ENCODE measurements at places on chromosomes 5 and 9. TPM values are rescaled to one million over a fixed set of nuclear protein-coding genes. Genes with fewer than 3 reads are reported as not detected.

The RIOK2 gene
- 11.6 TPM for total RNA-seq

The TRIM36 gene
- total RNA-seq = 0.74 TPM

The MEF2C gene
- 11.1 TPM for total RNA-seq

The SLC34A1 gene
- 3.4 TPM for total RNA-seq

The FBXO10 gene
- total RNA-seq = 3.7 TPM

The RNF14 gene
- total RNA-seq = 34.8 TPM

The C5orf46 gene
- 0.84 TPM for total RNA-seq

The DNAH5 gene
- total RNA-seq = 16.2 TPM

The CCDC192 gene
- total RNA-seq = not detected

The AQP3 gene
- total RNA-seq = 90.9 TPM

The EMB gene
- 0.88 TPM for total RNA-seq

The DOCK8 gene
- 5.8 TPM for total RNA-seq

The MAT2B gene
- 28.5 TPM for total RNA-seq

The FBXO38 gene
- total RNA-seq = 23.4 TPM

The GRM6 gene
- 0.05 TPM for total RNA-seq

The NKD2 gene
- total RNA-seq = 0.99 TPM

The HSPA5 gene
- total RNA-seq = 240 TPM

The ARAP3 gene
- 4.0 TPM for total RNA-seq

The ZNF366 gene
- total RNA-seq = 2.3 TPM

The JADE2 gene
- total RNA-seq = 7.3 TPM

The MYMK gene
- total RNA-seq = not detected

The FOXD4L6 gene
- total RNA-seq = not detected

The IDNK gene
- total RNA-seq = 20.0 TPM

The PDE6A gene
- not detected for total RNA-seq

The MXD3 gene
- total RNA-seq = 5.3 TPM

The ITK gene
- total RNA-seq = 0.37 TPM

The IL9 gene
- total RNA-seq = not detected

The MZB1 gene
- 1.2 TPM for total RNA-seq

The EGFL7 gene
- 26.7 TPM for total RNA-seq

The TMEM171 gene
- 0.83 TPM for total RNA-seq

The LOX gene
- total RNA-seq = 2.4 TPM

The GLRA1 gene
- not detected for total RNA-seq

The PURA gene
- total RNA-seq = 8.9 TPM

The SYNPO gene
- total RNA-seq = 51.8 TPM

The IRX4 gene
- not detected for total RNA-seq

The KCNV2 gene
- not detected for total RNA-seq

The TAL2 gene
- total RNA-seq = not detected

The SLC46A2 gene
- not detected for total RNA-seq

The HRH2 gene
- 2.5 TPM for total RNA-seq

The CYLC2 gene
- not detected for total RNA-seq

The SLC45A2 gene
- total RNA-seq = 0.58 TPM

The PCDHGB6 gene
- 2.8 TPM for total RNA-seq

The DOK3 gene
- total RNA-seq = 6.1 TPM

The ADAMTS16 gene
- total RNA-seq = not detected

The DOCK2 gene
- total RNA-seq = 8.1 TPM

The PPP3R2 gene
- total RNA-seq = not detected

The SPINK13 gene
- total RNA-seq = not detected

The SPATA6L gene
- total RNA-seq = 3.7 TPM

The RNF44 gene
- 16.3 TPM for total RNA-seq

The LCN12 gene
- total RNA-seq = 20.0 TPM

The PPIC gene
- total RNA-seq = 17.6 TPM

The LIX1 gene
- total RNA-seq = not detected

The CAMK2A gene
- total RNA-seq = not detected

The SLC6A7 gene
- total RNA-seq = not detected

The LCN6 gene
- total RNA-seq = not detected

The FOXD4L3 gene
- 0.12 TPM for total RNA-seq

The HAPLN1 gene
- total RNA-seq = 0.16 TPM

The LHX2 gene
- 2.9 TPM for total RNA-seq

Data from right lobe of liver (tissue), 6 donors.